Activated T-helper 17 cell treated with anti-CD3 and anti-CD28 coated beads, Interleukin-2, amount 50 U/mL, for 72 hours (primary cell): ENCODE measurements at places on chromosomes 11 and 22. TPM values are rescaled to one million over a fixed set of nuclear protein-coding genes. Genes with fewer than 3 reads are reported as not detected.

GRCh38 chr11:47272706-47273105 lies 2.8 kb downstream of the MADD start:
- ATAC-seq: no peak

GRCh38 chr11:45411228-45411946 lies 125.2 kb upstream of the SYT13 start:
- ATAC-seq: no peak

DNA sequence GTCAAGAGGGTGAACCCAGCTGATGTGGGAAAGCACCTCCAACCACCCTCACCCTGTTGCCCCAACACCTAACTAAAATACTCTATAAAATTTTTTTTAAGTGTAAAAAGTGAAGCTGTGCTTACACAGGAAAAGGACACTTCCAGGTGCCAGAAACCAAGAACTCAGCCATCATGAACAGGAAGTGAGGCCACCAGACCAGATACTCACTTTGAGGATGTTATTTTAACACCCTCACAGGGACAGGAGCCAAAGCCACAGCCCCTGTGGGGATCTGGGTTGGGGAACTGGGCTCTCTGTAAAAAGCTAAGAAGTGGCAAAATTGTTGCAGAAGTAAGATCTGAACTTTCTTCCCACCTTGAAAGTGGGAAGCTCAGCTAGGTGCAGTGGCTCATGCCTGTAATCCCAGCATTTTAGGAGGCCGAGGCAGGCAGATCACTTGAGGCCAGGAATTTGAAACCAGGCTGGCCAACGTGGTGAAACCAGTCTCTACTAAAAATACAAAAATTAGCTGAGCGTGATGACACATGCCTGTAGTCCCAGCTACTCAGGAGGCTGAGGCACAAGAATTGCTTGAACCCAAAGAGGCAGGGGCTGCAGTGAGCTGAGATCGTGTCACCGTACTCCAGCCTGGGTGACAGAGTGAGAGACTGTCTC lies 3.8 kb downstream of the RSPH14 start:
- ATAC-seq: peak; percentile 14

GRCh38 chr11:7600205-7600775 lies 73.0 kb downstream of the CYB5R2 start:
- ATAC-seq: no peak

DNA sequence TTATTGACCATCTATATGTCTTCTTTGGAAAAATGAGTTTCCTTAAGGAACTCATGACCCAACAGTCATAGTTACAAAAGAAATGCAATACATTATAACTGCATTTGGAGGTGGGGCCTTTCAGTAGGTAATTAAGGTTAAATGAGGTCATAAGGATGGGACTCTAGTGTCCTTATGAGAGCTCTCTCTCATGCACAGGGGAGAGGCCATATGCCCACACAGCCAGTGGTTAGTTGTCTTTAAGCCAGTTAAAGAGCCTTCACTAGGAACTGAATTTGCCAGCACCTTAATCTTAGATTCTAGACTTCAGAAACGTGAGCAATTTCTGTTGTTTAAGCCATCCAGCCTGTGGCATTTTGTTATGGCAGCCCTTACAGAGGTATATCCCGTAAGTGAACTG lies 27.3 kb downstream of the INTS4 start:
- ATAC-seq: no peak

DNA sequence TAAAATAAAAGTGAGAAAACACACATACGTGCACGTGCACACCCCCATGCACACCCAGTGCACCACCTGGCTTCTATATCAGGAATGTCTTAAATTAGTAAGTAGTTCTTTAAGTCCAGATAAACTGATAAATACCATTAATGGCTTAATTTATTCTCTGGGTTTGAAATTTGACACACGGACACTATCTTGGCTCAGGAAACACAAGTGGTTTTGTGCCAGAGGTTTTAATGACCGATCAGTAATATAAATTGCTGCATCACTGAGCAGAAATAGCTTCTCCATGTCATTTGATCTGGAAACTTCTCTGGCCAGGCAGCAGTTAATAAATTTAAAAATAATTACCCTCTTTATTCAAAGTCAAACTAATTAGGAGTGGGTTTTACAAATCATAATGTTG lies 101.5 kb upstream of the NNMT start:
- no peak for ATAC-seq

GRCh38 chr11:95700471-95700817 lies 89.1 kb downstream of the FAM76B start:
- ATAC-seq: peak; percentile 48

DNA sequence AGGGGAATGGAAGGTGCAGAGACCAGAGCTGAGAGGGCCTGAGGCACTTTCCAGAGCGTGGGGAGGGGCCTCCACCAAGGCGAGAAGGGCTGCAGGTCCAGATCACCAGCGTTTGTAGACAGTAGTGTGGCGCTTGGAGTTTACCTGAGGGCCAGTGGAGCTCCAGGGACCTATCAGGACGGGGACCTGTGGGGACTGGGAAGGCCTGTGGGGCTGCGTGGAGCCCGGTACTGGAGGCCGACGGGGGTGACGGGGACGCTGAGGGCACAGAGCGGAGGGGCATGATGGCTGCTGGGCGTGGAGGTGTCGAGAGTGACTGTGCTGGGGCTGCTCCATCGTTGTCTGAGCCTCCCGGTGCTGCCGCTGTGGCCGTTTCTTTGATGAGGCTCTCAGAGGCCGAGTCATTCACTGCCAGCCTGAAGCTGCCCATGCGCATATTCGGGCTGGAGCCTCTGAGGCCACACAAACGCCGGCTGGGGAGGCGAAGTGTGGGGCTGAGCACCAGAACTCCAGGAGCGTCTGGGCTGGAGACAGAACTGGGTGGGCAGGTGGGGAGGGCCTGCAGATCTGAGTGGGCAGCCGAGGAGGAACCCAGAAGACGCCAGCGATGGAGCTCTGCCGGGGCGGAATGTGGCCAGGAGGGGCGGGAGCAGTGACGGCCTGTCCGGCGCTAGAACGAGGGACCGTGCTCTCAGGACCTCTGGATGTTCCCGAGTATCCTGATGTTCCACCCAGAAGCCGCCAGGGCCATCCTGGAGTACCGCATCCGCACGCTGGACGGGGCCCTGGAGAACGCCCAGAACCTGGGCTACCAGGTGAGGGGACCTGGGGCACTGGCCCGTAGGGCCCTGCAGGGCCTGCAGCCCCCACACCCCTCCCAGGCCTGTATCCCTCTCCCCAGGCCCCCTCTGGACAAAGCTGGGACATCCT lies 2.6 kb downstream of the PGGHG start:
- no peak for ATAC-seq

GRCh38 chr11:70464509-70465361 lies 66.4 kb downstream of the CTTN start:
- ATAC-seq: no peak

DNA sequence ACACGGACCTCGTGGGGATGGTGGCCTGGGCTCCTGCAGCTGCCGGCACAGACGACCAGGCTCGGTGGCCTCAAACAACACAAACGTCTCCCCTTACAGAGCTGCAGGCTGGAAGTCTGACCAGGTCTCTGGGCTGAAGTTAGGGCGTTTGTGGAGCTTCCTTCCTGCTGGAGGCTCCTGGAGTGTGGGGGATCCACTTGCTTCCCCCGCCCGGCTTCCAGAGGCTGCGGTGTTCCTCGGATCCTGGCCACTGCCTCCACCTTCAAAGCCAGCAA lies 313.5 kb downstream of the CTTN start:
- no peak for ATAC-seq

GRCh38 chr22:39932918-39933649 lies 27.1 kb upstream of the TMA7B start:
- peak; percentile 40 for ATAC-seq

- no peak for ATAC-seq
Measured at GRCh38 chr11:11374358-11375148, 21.5 kb upstream of the CSNK2A3 start.

DNA sequence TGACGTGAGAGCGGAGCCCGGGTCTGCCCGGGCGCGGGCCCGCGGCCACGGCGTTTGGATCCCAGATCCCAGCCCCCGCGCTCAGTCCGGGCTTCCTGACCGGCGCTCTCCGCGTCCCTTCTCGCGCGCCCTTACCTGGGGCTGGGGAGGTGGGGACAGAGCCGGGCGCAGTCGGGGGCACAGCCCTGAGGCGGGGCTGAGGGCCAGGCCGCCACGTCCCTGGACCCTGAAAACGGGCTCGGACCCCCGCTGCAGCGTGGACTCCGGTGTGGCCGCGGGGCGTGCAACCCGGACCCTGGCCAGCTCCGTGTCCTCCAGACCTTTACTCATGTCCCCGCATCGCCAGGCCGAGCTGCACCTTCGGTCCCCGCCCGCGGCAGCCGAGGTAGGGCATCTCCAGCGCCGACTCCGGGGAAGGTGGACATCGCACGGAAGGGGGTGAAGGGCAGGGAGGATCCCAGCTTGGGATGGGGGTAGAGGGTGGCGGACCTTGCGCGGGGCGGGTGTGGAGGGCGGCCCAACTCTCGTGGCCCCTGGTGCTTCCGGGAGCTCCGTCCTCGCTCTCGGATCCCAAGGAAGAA lies 9.9 kb upstream of the AIFM3 start:
- no peak for ATAC-seq

- no peak for ATAC-seq
Measured at GRCh38 chr22:18966748-18967147, 30.7 kb upstream of the PRODH start.

DNA sequence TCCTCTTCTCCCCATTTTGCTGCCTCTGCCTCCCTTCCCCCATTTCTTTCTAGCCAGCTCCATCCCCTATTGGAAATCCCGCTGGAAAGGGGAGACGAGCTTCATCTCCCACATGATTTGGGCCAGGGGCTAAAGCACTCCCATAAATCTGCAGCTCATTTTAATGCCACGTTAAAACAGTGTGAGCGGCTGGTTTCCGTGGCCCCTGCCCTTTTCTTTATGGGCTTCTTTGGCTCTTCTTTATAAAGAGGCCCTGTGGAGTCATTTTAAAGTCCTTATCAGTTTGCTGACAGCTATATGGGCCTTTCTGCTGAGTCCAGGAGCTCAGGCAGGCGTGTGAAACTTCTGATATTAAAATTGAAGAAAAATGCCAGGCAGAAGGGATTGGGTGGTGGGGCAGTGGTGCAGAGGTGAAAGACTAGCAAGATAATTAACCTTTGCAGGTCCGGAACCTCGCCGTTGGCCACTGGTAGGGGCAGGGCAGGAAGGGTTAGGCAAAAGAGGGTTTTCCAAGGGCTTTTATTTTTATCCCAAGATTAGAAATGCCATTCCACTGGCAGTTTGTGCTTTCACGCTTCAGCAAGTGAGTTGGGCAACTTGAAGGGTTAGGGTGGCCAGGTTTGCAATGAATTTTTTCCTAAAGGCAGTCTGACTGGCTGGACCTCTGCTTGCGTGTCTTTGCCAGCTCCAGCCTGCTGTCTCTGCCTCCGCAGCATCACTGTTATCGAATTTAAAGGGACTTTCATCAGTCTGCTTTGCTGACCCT lies 44.3 kb downstream of the EXT2 start:
- no peak for ATAC-seq

- no peak for ATAC-seq
Measured at GRCh38 chr11:44332665-44333064, 22.7 kb upstream of the ALX4 start.

DNA sequence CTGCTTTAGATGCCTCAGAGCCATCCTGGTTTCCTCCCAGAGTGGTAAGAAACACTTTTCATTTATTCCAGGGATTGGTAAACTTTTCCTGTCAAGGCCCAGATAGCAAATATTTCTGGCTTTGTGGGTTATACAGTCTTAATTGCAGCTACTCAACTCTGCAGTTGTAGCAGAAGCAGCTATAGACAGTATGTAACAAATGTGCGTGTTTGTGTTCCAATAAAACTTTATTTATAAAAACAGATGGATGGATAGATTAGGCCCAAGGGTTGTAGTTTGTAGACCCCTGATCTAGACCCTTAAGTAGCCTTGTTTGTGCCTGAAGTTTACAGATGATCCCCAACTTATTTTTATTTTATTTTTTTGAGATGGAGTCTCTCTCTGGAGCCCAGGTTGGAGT lies 17.9 kb downstream of the NNMT start:
- ATAC-seq: no peak

- ATAC-seq: peak; percentile 49
Measured at GRCh38 chr11:124762624-124763155, 600 bp upstream of the ESAM start.

- ATAC-seq: no peak
Measured at GRCh38 chr11:99505316-99505715, 484.6 kb downstream of the CNTN5 start.

- ATAC-seq: no peak
Measured at GRCh38 chr11:125455851-125456250, 40.2 kb downstream of the FEZ1 start.

- no peak for ATAC-seq
Measured at GRCh38 chr22:45453764-45454163, 40.3 kb downstream of the RIBC2 start.

DNA sequence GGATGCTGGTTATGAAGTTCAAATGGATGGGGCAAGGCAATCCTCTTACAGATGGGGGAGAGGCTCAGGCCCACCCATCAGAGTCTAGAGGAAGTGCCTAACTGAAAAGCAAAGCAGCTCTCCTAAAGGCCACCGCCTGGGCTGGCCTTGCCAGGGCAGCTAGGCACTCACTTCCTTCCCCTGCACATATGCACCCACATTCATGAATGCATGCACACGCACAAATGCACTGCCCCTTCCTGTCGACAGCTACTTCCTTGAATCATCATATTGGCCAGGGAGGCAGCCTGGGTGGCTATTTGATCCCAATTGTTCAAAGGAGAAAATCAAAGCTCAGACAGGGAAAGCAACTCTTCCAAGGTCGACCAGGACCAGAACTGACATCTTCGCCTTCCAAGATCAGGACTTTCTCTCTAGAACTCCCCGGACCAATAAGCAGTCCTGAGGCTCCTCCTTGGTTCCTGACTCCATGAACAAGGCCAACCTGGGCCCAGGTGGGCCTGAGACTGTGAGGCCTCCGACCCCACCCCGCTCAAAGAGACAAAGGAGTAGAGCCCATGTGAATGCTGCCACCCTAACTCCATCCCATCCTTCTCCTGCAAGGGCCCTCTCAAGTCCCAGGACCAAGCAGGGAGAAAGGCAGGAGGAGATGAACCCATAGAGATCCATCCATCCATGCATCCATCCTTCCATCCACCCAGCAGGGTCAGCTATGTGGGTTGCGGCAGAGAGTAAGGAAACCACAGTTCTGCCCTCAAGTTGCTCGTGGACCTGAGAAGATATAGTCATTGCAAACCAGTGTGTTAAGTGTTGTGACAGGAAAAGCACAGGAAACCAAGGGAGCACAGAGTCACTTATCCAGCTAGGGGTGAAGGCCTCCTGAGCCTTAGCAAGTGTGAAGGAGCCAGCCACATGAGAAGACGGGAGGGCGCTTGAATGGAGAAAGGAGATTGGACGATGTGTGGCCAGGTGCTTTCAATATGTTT lies 35.4 kb upstream of the LMO1 start:
- no peak for ATAC-seq

Gene FOLR2
- not detected for total RNA-seq

Gene APOL2
- total RNA-seq: 116 TPM

Gene C11orf24
- 26.6 TPM for total RNA-seq

Gene OR51I1
- not detected for total RNA-seq

Gene KRTAP5-1
- not detected for total RNA-seq

Gene MYEOV
- not detected for total RNA-seq

Gene OR5B17
- total RNA-seq: not detected

Gene FERMT3
- total RNA-seq: 191 TPM

Gene CPT1B
- total RNA-seq: 62.8 TPM

Gene OR5M11
- not detected for total RNA-seq
